ENCODE measurements at places on chromosomes 7 and 10. TPM values are rescaled to one million over a fixed set of nuclear protein-coding genes. Genes with fewer than 3 reads are reported as not detected.

The ATOH7 gene
- total RNA-seq = not detected

The FAM131B gene
- total RNA-seq = 0.29 TPM

The PLXNA4 gene
- 23.3 TPM for total RNA-seq

The PILRA gene
- total RNA-seq = 1.8 TPM

The PIP gene
- total RNA-seq = not detected

The ARMC3 gene
- not detected for total RNA-seq

The TRIM73 gene
- 13.1 TPM for total RNA-seq

The GNAI1 gene
- 0.33 TPM for total RNA-seq

The NYAP1 gene
- 0.32 TPM for total RNA-seq

The OPN1SW gene
- total RNA-seq = not detected

The STOX1 gene
- 1.1 TPM for total RNA-seq

- H3K4me1 ChIP-seq = no peaks in the 10 kb centered on the region
- no peak overlapping the region for H3K4me3 ChIP-seq
- no peak overlapping the region for H3K27ac ChIP-seq
Observed at GRCh38 chr7:34087892-34088891, 182.9 kb downstream of the BMPER start.

- peak; percentile 69 for DNase-seq
- H3K4me3 ChIP-seq = no peak overlapping the region
- no peaks in the 10 kb centered on the region for H3K27me3 ChIP-seq
- H3K36me3 ChIP-seq = no peaks in the 10 kb centered on the region
- peaks cover 4% of the 10 kb centered on the region for H3K4me1 ChIP-seq
Observed at GRCh38 chr7:2886900-2887299, 42.8 kb upstream of the GNA12 start.

GRCh38 chr7:11642276-11642675 is 189.7 kb downstream of the THSD7A start:
- no peaks in the 10 kb centered on the region for H3K36me3 ChIP-seq
- H3K27ac ChIP-seq = no peak overlapping the region
- no peaks in the 10 kb centered on the region for H3K27me3 ChIP-seq

DNA sequence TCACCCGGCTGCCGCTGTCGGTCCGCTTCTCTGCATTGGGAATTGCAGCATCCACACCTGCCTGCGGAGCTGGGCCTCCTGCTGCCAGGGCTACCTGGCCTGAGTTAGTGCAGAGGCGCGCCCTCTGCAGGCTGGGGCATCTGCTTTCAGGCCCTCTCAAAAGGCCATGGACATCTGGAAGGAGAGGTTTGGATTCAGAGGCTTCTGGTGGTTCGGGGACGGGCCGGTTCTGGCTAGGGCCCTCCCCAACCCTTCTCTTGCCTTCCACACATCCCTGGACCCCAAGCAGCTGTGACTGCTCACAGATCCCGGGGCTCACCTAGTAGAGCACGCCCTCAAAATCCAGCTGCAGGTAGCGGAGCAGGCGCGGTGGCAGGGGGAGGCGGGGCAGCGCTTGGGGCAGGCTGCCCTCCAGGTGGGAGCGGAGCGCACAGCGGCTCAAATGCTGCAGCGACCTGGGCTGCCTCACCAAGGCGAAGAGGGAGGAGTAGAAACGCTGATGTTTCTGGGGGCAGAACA is 8.4 kb upstream of the GBX1 start:
- H3K4me1 ChIP-seq = no peaks in the 10 kb centered on the region
- peaks cover 29% of the 10 kb centered on the region for H3K27me3 ChIP-seq
- no peaks in the 10 kb centered on the region for H3K36me3 ChIP-seq
- no peak for DNase-seq
- H3K27ac ChIP-seq = no peak overlapping the region

- DNase-seq = no peak
- H3K27ac ChIP-seq = no peak overlapping the region
- no peaks in the 10 kb centered on the region for H3K36me3 ChIP-seq
- no peak overlapping the region for H3K4me3 ChIP-seq
- H3K4me1 ChIP-seq = no peaks in the 10 kb centered on the region
- H3K27me3 ChIP-seq = peaks cover 15% of the 10 kb centered on the region
Observed at GRCh38 chr7:148515728-148516695, 74.6 kb upstream of the C7orf33 start.

- H3K27me3 ChIP-seq = peaks cover 7% of the 10 kb centered on the region
- H3K4me3 ChIP-seq = no peak overlapping the region
- no peak overlapping the region for H3K27ac ChIP-seq
- H3K4me1 ChIP-seq = no peaks in the 10 kb centered on the region
- DNase-seq = no peak
Observed at GRCh38 chr7:31119249-31119648, 67.1 kb downstream of the ADCYAP1R1 start.

GRCh38 chr7:119562839-119563238 is 710.1 kb upstream of the KCND2 start:
- no peak for DNase-seq
- H3K4me1 ChIP-seq = no peaks in the 10 kb centered on the region
- no peak overlapping the region for H3K4me3 ChIP-seq
- H3K36me3 ChIP-seq = no peaks in the 10 kb centered on the region

DNA sequence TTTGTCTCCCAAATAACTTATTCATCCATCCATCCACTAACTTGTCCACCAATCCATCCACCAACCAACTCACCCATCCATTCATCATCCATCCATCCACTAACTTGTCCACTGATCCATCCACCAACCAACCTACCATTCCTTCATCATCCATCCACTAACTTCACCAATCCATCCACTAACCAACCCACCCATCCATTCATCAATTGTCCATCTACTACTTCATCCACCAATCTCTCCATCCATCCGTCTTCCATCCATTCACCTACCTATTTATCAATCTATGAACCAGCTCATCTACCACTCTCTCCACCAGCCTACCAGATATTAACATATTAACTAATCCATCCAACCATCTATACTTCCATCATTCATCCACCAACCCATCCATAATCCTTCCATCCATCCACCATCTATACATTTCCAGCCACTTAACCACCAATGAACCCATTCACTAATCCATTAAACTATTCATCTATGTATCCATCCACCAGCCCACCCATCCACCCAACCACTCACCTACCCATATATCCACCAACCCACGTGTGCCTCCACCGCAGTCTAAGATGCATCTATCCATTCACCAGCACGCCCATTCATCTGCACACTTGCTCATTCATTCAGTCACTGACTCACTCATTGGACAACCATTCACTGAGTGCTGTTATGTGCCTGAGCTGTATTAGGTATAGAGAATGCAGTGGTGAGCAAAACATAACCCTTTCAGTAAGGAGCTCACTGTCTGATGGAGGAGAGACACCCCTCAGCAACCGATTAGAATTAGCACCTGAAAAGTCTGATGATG is 19.8 kb upstream of the TBL2 start:
- no peaks in the 10 kb centered on the region for H3K4me1 ChIP-seq
- H3K27me3 ChIP-seq = peaks cover 6% of the 10 kb centered on the region
- no peak overlapping the region for H3K27ac ChIP-seq
- no peaks in the 10 kb centered on the region for H3K36me3 ChIP-seq
- DNase-seq = no peak

DNA sequence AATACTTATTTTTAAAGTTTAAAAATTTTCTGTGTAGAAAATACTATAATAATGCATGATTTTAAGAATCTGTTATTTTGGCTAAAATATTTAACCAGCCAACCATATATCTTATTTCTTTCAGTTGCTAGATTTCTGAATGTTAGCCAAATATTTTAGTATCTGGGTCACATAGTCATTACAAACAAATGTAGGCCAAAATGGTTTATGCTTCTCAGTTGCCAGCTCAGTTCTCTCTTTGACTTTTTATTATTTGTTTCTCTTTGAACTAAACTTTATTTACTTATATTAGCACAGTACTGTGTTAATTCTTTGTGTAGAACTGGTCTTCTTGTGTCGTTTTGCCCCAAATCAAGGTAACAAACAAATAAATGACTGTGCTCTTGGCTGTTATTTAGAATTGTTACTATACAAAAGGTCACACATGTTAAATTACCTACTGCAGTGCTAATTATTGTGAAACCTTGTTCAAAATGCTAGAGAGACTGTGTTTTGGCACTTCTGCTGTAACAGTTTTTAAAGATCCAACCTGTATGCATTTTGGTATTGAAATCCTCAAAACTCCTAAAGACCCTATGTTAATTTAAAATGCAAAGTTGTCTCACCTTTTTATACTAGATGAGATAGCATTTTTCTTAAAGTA is 39.8 kb downstream of the ZEB1 start:
- no peak overlapping the region for H3K4me3 ChIP-seq
- H3K27ac ChIP-seq = no peak overlapping the region
- H3K4me1 ChIP-seq = peaks cover 2% of the 10 kb centered on the region
- peaks cover 20% of the 10 kb centered on the region for H3K36me3 ChIP-seq
- DNase-seq = no peak

DNA sequence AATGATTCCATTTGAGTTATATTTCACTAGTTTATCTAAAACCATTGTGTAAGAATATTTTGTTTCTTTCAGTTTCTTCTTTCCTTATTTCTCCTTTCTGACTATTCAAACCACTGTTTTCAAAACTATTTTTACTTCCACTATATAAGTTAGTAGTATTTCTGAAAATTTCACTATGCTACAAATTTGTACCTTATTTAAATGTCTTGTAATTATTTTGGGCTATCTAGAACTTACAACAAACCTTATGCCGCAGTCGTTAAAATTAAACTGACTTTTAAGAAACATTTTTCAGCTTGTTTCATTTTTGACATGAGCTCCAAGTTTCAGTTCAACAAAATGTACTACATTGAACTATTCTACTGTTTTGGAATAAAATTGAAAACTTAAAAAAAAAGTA is 1.8 kb downstream of the TFEC start:
- H3K4me1 ChIP-seq = no peaks in the 10 kb centered on the region
- no peak for DNase-seq
- H3K27me3 ChIP-seq = peaks cover 17% of the 10 kb centered on the region

- H3K36me3 ChIP-seq = no peaks in the 10 kb centered on the region
- H3K4me3 ChIP-seq = no peak overlapping the region
- no peak overlapping the region for H3K27ac ChIP-seq
- DNase-seq = no peak
- H3K27me3 ChIP-seq = peaks cover 11% of the 10 kb centered on the region
Observed at GRCh38 chr10:23015021-23015707, 80.2 kb upstream of the MSRB2 start.

- H3K27me3 ChIP-seq = no peaks in the 10 kb centered on the region
- H3K4me1 ChIP-seq = no peaks in the 10 kb centered on the region
- H3K27ac ChIP-seq = no peak overlapping the region
- no peak overlapping the region for H3K4me3 ChIP-seq
- H3K36me3 ChIP-seq = no peaks in the 10 kb centered on the region
Observed at GRCh38 chr10:75569506-75569905, 138.1 kb downstream of the LRMDA start.

GRCh38 chr7:96219378-96220130 is 102.3 kb downstream of the SLC25A13 start:
- H3K27ac ChIP-seq = no peak overlapping the region
- H3K27me3 ChIP-seq = no peaks in the 10 kb centered on the region
- H3K4me1 ChIP-seq = no peaks in the 10 kb centered on the region
- no peak overlapping the region for H3K4me3 ChIP-seq
- DNase-seq = no peak

DNA sequence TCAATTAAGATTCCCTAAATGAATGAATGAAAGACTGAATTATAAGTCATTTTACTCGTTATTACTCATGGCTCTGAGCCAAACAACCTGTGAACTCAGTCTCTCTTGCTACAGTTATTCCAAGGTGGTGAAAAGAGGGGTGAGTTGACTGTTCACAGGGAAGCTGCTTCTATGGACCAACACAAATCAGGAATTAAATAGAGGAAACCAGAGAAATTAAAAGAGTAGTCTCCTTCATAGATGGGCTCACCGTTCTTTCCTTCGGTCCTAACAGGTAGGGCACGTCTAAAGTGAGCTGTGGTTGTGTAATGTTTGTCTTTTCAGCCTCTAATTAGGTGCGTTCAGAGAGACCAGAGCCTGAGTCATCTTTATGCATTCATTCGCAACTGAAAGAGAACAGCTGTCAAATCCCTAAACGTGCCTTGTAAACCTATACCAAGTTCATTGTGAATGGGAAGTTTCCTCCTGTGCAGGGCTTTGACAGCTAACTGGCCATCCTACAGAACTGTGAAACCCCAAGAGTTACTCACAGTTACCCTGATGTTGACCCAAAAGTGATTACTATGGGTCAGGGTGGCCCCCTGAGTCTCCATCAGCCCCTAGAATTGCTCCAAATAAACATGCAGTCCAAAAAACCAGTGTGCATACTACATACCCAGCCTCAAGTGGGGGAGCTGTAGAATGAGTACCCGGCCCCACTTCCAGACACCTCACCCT is 18.2 kb upstream of the C10orf53 start:
- no peaks in the 10 kb centered on the region for H3K4me1 ChIP-seq
- peaks cover 2% of the 10 kb centered on the region for H3K27me3 ChIP-seq
- no peak overlapping the region for H3K4me3 ChIP-seq
- no peak for DNase-seq

DNA sequence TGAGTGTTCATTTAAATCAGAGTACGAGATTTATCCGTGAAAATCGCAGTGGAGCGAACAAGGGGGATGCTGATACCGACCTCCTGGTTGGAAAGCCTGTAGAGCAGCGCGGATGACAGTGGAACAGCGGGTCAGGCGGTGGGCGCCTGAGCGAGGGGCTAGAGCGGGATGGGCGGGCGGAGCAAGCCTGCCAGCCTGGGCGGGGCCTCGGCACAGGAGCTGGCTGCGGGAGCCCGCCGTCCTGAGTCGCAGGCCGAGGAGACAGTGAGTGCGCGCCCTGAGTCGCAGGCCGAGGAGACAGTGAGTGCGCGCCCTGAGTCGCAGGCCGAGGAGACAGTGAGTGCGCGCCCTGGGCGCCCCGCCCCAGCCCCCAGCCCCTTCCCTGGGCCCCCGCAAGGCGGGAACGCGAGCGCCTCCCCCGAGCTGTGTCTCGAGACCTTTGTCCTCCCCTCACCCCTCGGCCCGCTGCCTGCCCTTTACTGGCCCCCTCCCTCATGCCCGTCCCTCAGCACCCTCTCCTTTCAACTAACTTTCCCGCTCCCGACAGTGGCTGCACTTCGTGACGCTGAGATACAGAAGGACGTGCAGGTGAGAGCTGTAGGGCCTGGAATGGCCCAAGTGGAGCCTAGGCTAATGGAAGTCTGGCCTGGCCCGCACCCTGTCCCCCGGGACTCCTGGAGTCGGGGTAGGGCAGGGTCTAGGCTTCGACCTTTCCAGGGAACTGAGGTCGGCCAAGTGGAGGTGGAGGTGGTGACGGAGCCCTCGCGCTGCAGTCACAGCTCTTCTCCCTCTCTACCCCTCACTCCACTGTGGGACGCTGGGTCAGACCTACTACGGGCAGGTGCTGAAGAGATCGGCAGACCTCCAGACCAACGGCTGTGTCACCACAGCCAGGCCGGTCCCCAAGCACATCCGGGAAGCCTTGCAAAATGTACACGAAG is at the start of gene AS3MT:
Gene AS3MT, plus strand, starts transcription at position 213 of the 941 bp plus-strand sequence. Its CDS starts 123 bp downstream, at position 336.
- H3K27me3 ChIP-seq = peaks cover 12% of the 10 kb centered on the region
- peak within 1 kb of the TSS; percentile 63 for H3K4me3 ChIP-seq
- H3K36me3 ChIP-seq = no peaks in the 10 kb centered on the region
- DNase-seq = peak; percentile 17
- peaks cover 16% of the 10 kb centered on the region for H3K4me1 ChIP-seq
